ENCODE measurements at places on chromosomes 5 and 9. TPM values are rescaled to one million over a fixed set of nuclear protein-coding genes. Genes with fewer than 3 reads are reported as not detected.

Gene GABRA1
- total RNA-seq = not detected

Gene NPR2
- 14.9 TPM for total RNA-seq

Gene MYORG
- 1.1 TPM for total RNA-seq

Gene PHF24
- total RNA-seq = under 0.01 TPM

Gene FOXD4L4
- under 0.01 TPM for total RNA-seq

Gene AGTPBP1
- 28.2 TPM for total RNA-seq

Gene NEURL1B
- total RNA-seq = 0.65 TPM

Gene SLC25A2
- total RNA-seq = 1.9 TPM

Gene SYK
- total RNA-seq = not detected

Gene TXNDC8
- total RNA-seq = not detected

Gene ZNF608
- 31.0 TPM for total RNA-seq

Gene PCDHGA11
- 19.8 TPM for total RNA-seq

Gene NR5A1
- total RNA-seq = not detected

Gene LAMC3
- 1.8 TPM for total RNA-seq
